ENCODE measurements at places on chromosomes 4 and X.

GRCh38 chrX:71111141-71111843 is at the start of gene IL2RG:
Gene IL2RG, minus strand, starts transcription at chrX:71111577. Its CDS starts 38 bp downstream, at chrX:71111539.
- no peak for DNase-seq

- no peak for DNase-seq
Observed at GRCh38 chr4:8321220-8321619, 51.7 kb downstream of the HTRA3 start.

- no peak for DNase-seq
Observed at GRCh38 chr4:95838192-95838591, 1.7 kb upstream of the PDHA2 start.

- DNase-seq, result no peak
Observed at GRCh38 chrX:12999422-12999821, 24.5 kb downstream of the TMSB4X start.

DNA sequence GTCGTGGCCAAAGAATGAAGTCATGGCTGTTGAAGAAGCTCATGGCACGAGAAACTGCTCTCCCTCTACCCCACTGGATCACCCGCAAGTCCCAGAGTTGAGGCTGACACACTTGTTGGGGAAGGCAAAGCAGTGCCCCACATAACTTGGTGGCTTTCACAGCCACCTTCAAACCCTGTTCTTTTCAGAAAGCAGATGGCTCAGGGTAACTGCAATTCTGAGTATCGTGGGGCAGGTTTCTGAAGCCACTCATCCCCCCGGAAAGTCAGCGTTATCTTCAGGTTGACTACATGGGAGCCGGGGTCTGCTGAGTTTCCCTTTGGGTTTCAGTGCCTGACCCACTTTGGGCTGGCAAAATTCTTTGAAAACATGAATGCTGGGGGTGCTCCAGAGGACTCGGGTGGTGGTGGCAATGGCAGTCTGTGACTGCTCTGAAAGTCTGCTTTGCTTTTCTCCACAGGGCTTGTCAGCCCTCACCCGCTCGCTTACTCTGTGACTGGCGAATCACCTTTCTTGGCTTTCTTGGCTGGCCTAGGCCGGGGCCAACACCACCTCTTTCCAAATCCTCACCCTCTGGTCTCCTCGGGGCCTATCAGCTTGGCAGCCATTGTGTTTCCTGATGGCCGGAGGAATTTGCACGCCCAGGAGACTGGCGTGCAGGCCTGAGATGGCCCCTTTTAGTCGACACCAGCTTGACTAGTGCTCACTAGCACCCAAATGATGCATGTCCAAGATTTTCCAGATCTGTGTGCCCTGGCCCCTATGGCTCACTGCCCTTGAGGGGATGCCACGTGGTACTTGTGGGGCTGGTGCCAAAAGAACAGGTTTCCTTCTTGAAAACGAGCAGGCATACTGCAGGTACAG is 7.3 kb downstream of the PPP1R3F start:
- DNase-seq, result no peak

DNA sequence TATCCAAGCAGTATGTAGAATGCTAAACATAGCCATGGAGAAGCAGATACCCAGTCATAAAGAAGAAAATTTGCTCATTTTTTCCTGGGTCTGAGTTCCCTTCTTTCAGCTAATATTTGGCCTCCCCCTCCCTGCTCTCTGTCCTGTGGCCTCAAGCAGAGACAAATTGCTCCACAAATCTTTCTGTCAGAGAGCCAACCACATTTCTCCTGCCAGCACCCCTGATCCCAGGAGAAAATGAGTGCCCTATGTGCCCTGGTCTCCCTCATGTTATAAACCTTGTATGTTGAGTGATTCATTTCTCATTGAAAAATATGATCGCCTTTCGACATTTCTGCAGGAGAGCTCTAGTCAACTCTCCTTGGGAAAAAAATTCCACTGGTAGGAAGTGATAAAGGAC is 82.0 kb downstream of the TMEM156 start:
- DNase-seq, result no peak

DNA sequence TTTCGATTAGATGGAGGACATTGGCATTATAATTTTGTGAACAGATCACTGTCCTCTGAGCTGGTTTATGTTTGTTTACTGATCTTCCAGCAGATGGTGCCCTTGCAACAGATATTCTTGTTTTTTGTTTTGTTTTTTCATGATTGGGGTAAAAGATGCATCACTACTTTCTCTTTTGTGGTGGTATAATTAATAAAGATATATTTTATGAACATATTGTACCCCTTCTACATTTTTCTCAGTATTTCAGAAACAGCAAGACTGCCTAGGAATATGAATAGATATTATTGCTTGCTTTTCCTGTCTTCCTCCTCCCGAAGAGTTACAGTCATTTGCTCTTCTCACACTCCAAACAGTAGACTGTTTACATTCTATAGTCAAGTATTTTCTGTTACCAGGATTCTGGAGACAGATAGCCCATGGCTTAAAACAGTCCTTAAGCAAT is 905.2 kb downstream of the TRAM1L1 start:
- DNase-seq, result peak; percentile 21

DNA sequence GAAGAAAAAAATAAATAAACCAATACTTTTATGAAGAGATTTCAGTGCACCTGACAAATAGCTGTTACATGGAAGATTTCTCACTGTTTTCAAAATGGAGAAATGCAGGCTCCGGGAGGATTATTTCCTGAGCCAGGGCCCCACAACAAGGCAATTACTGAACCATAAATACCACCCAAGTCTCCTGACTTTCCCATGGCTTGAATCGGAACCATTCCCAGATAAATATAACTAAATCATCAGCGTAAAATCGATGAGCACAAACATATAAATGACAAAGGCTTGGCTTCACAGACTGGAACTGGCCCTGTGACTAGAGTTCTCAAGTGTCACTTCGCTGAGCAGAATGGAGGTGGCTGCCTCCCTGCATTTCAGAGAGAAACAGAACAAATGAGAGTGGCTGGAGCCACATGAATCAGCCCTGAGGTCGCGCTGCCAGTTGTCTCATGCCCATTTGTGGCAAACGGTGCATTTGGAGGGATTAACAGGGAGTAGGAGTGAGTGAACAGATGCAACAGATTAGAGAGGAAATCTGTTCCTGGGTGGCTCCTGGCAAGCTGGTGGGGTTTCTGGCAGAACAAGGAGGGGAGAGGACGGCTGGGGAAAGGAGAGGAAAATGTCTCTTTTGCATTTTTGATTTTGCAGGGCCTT is 57.3 kb upstream of the STIM2 start:
- no peak for DNase-seq

DNA sequence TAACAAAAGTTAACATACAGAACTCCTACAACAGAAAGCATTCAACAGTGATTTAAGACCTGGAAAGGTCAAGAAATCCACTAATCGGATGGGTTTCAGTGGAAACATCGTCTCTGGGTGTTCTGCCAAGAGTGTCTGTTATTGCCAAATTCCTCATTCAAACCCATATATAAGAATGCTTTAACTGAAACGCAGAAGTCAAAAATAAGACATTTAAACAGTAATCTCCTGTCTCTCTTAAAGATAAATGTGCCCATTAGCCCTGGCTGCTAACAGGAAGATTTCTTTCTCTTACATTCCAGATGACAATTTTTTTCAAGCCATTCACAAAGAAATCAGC is 31.5 kb downstream of the DCTD start:
- DNase-seq, result no peak

GRCh38 chr4:28238876-28239275 is 1378.2 kb downstream of the STIM2 start:
- no peak for DNase-seq

- DNase-seq, result peak; percentile 54
Observed at GRCh38 chrX:4547213-4547836, 833.9 kb upstream of the PRKX start.

GRCh38 chr4:87316961-87317360 is 5.7 kb downstream of the HSD17B13 start:
- no peak for DNase-seq

DNA sequence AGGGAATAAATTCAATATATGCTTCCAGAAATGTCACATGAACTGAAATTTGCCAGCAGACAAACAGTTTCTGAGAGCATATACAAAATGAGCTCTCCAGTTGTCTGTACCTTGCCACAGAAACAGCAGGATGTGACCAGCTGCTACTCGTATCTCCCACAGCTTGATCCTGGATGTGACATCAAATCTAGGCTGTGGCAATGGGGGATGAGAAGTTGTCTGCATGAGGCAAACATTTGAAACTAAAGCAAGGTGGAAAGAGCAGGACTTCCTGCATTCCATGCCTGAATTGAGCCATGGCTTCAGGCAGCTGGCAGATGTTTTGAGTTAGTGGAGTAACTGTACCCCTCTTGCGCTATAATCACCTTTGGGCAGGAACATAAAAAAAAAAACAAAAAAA is 1724.0 kb downstream of the RPA4 start:
- no peak for DNase-seq

DNA sequence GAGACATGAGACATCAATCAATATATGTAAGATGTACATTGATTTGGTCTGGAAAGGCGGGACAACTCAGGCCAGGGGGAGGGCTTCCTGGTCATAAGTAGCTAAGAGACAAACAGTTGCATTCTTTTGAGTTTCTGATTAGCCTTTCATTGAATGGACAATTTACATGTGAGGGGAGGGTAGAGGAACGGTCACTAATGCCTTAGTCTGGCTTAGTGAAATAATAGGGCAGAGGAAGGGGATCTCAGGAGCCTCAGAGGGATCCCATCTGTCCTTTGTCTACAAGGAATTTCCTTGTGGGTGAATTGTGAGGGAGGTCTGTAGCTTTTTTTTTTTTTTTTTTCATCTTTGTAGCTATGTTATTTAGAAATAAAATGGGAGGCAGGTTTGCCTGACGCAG is 88.3 kb downstream of the GK start:
- DNase-seq, result no peak

DNA sequence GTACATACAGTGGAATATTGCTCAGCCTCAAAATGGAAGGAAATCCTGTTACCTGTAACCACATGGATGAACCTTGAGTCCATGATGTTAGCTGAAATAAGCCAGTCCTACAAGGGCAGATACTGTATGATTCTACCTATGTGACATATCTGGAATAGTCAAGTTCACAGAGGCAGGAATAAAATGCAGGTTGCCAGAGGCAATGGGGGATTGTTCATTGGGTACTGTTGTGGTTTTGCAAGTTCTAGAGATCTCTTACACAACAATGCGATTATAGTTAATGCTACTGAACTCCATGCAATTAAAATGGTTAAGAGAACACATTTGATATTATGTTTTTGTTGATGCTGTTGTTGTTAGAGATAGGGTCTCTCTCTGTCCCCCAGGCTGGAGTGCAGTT is 74.6 kb downstream of the SHROOM2 start:
- DNase-seq, result no peak

GRCh38 chrX:130186651-130187050 is 14.9 kb downstream of the RAB33A start:
- DNase-seq, result no peak

DNA sequence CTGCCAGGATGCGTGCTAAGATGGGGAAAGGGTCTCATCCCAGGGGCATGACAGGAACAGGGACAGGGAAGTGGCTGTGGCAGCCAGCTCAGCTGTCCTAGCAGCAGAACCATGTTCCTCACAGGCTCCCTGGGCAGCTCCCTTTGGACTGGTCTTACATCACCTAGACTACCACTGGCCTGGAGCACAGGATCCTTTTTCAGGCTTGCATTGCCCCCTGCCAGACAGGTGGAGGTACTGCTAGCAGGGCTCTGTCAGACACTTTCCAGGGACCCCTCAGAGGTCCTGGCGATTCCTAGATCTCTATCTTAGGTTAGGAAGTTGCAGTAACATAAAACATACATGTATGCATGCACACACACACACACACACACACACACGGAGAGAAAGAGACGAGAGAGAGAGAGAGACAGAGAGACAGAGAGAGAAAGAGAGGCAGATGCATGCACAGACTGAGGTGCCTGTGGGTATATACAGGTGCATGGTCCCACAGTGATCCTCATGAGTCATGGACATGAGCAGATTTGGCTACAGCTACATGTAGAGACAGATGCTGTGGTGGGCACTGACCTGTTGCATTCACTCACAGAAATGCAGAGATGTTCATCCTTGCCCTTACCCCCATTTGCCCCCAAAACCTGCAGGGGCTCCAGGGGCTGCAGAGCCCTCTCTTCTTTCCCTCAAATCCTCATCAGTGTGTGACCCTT is 63.6 kb downstream of the STARD8 start:
- no peak for DNase-seq

- DNase-seq, result no peak
Observed at GRCh38 chr4:73897380-73898136, 28.4 kb downstream of the CXCL1 start.

GRCh38 chrX:152810403-152810802 is 20.2 kb downstream of the CETN2 start:
- DNase-seq, result no peak

GRCh38 chr4:119014658-119015057 is 121.0 kb upstream of the MYOZ2 start:
- no peak for DNase-seq

- no peak for DNase-seq
Observed at GRCh38 chr4:177349191-177349590, 39.5 kb downstream of the NEIL3 start.

DNA sequence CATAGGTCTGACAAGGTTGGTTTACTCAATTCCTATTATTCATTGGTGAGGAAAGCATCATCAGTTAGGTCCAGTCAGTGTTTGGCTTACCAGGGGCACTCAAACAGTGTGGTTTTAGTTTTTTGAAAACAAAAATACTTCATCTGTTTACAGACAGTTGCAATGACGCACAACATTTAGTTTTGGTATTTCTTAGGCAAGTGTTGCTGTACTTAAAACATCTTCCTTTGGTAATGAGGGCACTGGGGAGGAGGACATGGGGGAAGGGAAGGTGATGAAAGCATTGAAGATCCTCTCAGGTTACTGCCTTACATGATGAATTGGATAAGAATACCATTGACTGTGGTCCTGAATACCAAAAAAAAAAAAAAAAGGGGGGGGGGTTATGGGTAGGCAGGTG is 93.7 kb upstream of the MAOA start:
- DNase-seq, result no peak

- no peak for DNase-seq
Observed at GRCh38 chr4:146981651-146982050, 36.0 kb upstream of the TTC29 start.

- DNase-seq, result peak; percentile 81
Observed at GRCh38 chr4:113935190-113935589, 44.3 kb downstream of the ARSJ start.
